Hepatocyte (in vitro differentiated cells): ENCODE measurements at places on chromosomes 6 and 20. TPM values are rescaled to one million over a fixed set of nuclear protein-coding genes. Genes with fewer than 3 reads are reported as not detected.

DNA sequence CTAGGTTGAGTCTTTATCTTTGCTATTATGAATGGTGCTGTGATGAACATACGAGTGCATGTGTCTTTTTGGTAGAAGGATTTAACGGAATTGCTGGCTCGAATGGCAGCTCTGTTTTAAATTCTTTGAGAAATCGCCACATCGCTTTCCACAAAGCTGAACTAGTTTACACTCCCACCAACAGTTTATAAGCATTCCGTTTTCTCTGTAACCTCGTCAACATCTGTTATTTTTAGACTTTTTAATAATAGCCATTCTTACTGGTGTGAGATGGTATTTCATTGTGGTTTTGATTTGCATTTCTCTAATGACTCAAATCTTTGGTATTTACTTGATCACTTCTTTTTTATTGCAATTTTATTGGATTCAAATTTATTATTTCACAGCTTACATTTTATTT, 117.4 kb upstream of the HDGFL1 start:
- DNase-seq: no peak

Gene RARS2
- 53.2 and 55.7 TPM in 2 replicates for total RNA-seq

- peak; percentile 38 for DNase-seq
Observed at GRCh38 chr6:116059713-116060571, 749 bp downstream of the FRK start.

Gene THBD
- total RNA-seq: 30.8 and 50.1 TPM in 2 replicates
